ENCODE measurements at places on chromosomes 13 and 19. TPM values are rescaled to one million over a fixed set of nuclear protein-coding genes. Genes with fewer than 3 reads are reported as not detected.

- H3K36me3 ChIP-seq: no peaks in the 10 kb centered on the region
- no peaks in the 10 kb centered on the region for H3K27me3 ChIP-seq
- no peak for DNase-seq
- no peak overlapping the region for H3K4me3 ChIP-seq
- H3K4me1 ChIP-seq: no peaks in the 10 kb centered on the region
Measured at GRCh38 chr13:31134039-31134711, 27.5 kb downstream of the HSPH1 start.

The FCAR gene
- polyA plus RNA-seq: not detected

The STARD13 gene
- 17.1 TPM for polyA plus RNA-seq

GRCh38 chr13:22812793-22813192, 368.0 kb upstream of the SGCG start:
- no peak overlapping the region for H3K4me3 ChIP-seq
- DNase-seq: no peak
- no peaks in the 10 kb centered on the region for H3K36me3 ChIP-seq
- H3K4me1 ChIP-seq: peaks cover 1% of the 10 kb centered on the region
- H3K27ac ChIP-seq: no peak overlapping the region

- no peak overlapping the region for H3K4me3 ChIP-seq
- H3K27ac ChIP-seq: no peak overlapping the region
- peaks cover 1% of the 10 kb centered on the region for H3K4me1 ChIP-seq
- no peak for DNase-seq
- no peaks in the 10 kb centered on the region for H3K36me3 ChIP-seq
- H3K27me3 ChIP-seq: no peaks in the 10 kb centered on the region
Measured at GRCh38 chr13:74005320-74006157, 128.7 kb downstream of the KLF12 start.

The CIC gene
- 71.0 TPM for polyA plus RNA-seq

DNA sequence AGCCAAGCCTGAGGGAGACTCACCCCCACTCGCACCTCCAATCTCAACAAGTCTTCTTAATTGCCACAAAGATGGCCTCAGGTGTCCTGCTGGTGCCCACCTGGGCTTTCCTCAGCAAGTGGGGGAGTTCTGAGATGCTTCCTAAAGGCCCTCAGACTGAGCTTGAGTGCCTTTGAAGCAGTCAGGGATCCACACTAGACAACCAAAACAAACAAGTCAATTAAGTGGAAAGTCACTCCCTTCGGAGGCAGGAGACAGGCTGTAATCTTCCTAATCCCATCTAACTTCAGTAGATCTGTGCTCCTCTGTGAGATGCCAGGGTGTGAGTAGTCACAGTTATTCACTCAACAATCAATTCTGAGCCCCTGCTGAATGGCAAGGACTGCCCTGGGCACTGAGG, 68.3 kb upstream of the SERP2 start:
- peak overlapping the region; percentile 70 for H3K27ac ChIP-seq
- no peaks in the 10 kb centered on the region for H3K27me3 ChIP-seq
- no peaks in the 10 kb centered on the region for H3K36me3 ChIP-seq
- no peak for DNase-seq
- no peak overlapping the region for H3K4me3 ChIP-seq

GRCh38 chr13:85074543-85075313, 724.5 kb downstream of the SLITRK6 start:
- H3K27me3 ChIP-seq: no peaks in the 10 kb centered on the region
- H3K4me1 ChIP-seq: no peaks in the 10 kb centered on the region
- no peak for DNase-seq
- H3K4me3 ChIP-seq: no peak overlapping the region
- no peaks in the 10 kb centered on the region for H3K36me3 ChIP-seq
- H3K27ac ChIP-seq: no peak overlapping the region

DNA sequence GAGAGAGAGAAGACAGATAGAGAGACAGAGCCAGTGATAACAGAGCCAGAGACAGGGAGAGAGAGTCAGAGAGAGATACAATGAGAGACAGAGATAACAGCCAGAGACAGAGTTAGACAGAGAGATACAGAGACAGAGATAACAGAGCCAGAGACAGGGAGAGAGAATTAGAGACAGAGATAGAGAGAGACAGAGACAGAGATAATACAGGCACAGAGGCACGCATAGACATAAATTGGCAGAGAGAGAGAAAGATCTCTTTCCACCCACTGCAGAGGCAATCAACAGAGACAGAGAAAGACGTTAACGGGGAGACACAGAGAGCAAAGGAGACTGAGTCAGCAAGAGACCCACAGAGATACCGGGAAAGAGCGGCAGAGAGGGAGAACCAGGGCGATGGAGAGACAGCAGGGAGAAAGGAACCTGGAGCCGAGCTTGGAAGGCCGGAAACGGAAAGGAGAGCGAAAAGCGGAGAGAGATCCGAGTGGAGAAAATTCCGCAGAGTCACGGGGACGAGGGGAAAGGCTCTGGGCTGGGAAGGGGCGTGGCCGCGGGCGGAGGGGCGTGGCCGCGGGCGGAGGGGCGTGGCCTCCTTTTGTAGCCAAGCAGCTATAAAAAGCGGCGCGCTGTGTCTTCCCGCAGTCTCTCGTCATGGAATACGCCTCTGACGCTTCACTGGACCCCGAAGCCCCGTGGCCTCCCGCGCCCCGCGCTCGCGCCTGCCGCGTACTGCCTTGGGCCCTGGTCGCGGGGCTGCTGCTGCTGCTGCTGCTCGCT, at the start of gene TNFSF9:
TSS of gene TNFSF9 (plus strand) at position 641 of the 777 bp plus-strand sequence. CDS start at position 652, 11 bp downstream.
- H3K36me3 ChIP-seq: no peaks in the 10 kb centered on the region
- no peak within 1 kb of the TSS for H3K27ac ChIP-seq
- peak; percentile 82 for DNase-seq
- H3K4me1 ChIP-seq: peaks cover 6% of the 10 kb centered on the region
- H3K27me3 ChIP-seq: no peaks in the 10 kb centered on the region

- peaks cover 3% of the 10 kb centered on the region for H3K4me1 ChIP-seq
- H3K27ac ChIP-seq: no peak overlapping the region
- no peaks in the 10 kb centered on the region for H3K27me3 ChIP-seq
- no peak overlapping the region for H3K4me3 ChIP-seq
- no peak for DNase-seq
Measured at GRCh38 chr13:87680298-87680697, 9.1 kb downstream of the SLITRK5 start.

- H3K4me1 ChIP-seq: peaks cover 6% of the 10 kb centered on the region
- H3K27ac ChIP-seq: peak overlapping the region; percentile 90
- H3K27me3 ChIP-seq: no peaks in the 10 kb centered on the region
- peak overlapping the region; percentile 72 for H3K4me3 ChIP-seq
Measured at GRCh38 chr19:1567116-1567847, 843 bp downstream of the MEX3D start.

- peaks cover 5% of the 10 kb centered on the region for H3K4me1 ChIP-seq
- H3K36me3 ChIP-seq: no peaks in the 10 kb centered on the region
- H3K27ac ChIP-seq: peak overlapping the region; percentile 14
Measured at GRCh38 chr13:32585550-32586079, 637 bp upstream of the PDS5B start.

The KCNJ14 gene
- 0.56 TPM for polyA plus RNA-seq

- H3K27ac ChIP-seq: no peak overlapping the region
- no peak overlapping the region for H3K4me3 ChIP-seq
- peaks cover 40% of the 10 kb centered on the region for H3K4me1 ChIP-seq
Measured at GRCh38 chr13:40648841-40649240, 17.6 kb downstream of the FOXO1 start.

GRCh38 chr13:48804821-48805601, 151.3 kb downstream of the CYSLTR2 start:
- DNase-seq: no peak
- H3K4me3 ChIP-seq: no peak overlapping the region
- H3K27ac ChIP-seq: no peak overlapping the region
- H3K36me3 ChIP-seq: no peaks in the 10 kb centered on the region
- H3K4me1 ChIP-seq: no peaks in the 10 kb centered on the region

DNA sequence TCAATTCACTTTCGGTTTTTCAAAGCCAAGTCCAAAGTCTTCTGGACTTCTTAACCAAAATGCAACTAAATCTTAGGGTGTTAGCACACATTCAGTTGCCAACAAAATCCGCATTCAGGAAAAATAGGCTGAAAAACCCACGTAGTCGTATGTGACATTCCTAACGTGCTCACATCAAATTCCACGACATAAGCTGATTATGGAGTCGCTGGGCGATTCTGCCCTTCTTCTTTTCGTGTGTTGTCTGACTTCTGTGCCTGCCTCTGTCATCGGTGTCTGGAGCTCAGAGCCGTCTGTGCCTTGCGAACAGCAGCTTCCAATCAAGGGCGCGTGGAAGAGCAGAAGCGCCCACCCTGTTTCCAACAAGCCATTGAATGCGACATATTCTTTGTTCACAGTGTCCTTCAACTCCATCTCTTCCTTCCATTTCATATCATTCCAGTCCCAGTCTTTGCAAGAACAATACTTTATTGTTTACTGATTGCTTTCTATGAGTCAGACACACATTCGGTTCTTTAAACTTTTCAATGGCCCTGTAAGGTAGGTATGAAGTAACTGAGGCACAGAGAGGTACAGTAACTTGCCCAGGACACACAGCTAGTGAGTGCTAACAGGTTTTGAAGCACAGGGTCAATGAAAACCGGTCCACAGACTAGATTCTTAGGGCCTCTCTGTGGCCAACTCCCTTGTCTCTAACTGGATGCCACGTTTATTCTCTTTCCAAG, 8.2 kb upstream of the ZNF507 start:
- DNase-seq: no peak
- H3K4me3 ChIP-seq: no peak overlapping the region
- no peaks in the 10 kb centered on the region for H3K27me3 ChIP-seq
- H3K4me1 ChIP-seq: peaks cover 3% of the 10 kb centered on the region
- H3K36me3 ChIP-seq: no peaks in the 10 kb centered on the region

The CYP4F3 gene
- 0.13 TPM for polyA plus RNA-seq

The C3 gene
- polyA plus RNA-seq: 1,351 TPM

DNA sequence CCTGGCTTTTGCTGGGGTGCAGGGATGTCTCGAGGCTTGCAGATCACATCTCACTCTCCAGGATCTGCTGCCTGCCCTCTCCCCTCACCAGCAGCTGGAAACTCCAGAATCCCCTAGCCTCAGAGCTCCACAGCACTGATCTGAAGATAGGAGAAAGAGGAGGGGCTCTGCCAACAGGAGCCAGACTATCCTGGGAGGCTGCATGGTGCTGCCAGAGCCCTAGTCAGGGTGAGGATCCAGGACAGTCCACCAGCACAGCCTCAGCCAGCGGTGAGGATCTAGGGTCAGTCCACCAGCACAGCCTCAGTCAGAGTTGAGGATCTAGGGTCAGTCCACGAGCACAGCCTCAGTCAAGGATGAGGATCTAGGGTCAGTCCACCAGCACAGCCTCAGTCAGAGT, 65.2 kb downstream of the RAB20 start:
- H3K4me3 ChIP-seq: no peak overlapping the region
- no peaks in the 10 kb centered on the region for H3K27me3 ChIP-seq
- DNase-seq: no peak
- no peaks in the 10 kb centered on the region for H3K36me3 ChIP-seq

DNA sequence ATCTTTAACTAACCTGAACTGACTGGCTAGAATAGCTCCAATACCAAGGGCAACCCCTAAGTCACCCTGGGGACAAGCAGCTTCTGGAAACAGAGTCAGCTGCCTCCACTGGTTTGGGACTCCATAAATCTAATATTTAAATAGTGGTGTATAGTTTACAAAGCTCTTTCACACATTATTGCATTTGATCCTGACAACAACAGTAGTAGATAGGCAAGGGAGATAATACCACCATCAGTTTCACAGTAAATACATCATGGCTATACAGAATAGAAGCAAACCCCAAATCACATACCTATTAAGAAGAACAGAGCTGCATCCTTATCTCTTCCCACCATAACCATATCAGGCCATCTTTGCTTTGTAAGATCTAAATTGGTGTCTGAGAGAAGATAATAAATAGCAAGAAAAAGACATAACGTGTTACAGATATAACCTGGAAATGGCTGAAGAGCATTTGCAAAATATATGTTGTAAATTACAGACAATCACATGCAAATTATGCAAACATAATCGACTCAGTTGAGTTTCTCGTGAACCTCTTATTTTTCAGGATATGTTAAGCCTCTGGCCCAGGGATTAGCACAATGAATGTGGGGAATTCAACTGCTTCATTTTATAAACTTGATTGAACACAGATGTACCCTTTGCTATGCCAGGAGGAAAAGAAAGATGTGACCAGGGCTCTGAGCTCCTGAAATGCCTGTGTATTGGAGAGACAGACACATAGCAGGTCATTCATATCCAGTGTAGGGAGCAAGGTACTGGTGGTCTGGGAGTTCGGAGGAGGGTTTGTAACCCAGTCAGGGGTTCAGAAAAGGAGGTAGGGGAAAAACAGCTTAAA, 142.5 kb downstream of the SLC7A1 start:
- H3K36me3 ChIP-seq: no peaks in the 10 kb centered on the region
- H3K27ac ChIP-seq: no peak overlapping the region
- H3K4me3 ChIP-seq: no peak overlapping the region
- no peaks in the 10 kb centered on the region for H3K27me3 ChIP-seq

The USHBP1 gene
- 8.9 TPM for polyA plus RNA-seq

The CGB7 gene
- 0.15 TPM for polyA plus RNA-seq

- no peak overlapping the region for H3K4me3 ChIP-seq
- H3K27ac ChIP-seq: no peak overlapping the region
- no peaks in the 10 kb centered on the region for H3K27me3 ChIP-seq
Measured at GRCh38 chr13:26811581-26811980, 51.0 kb upstream of the GPR12 start.

DNA sequence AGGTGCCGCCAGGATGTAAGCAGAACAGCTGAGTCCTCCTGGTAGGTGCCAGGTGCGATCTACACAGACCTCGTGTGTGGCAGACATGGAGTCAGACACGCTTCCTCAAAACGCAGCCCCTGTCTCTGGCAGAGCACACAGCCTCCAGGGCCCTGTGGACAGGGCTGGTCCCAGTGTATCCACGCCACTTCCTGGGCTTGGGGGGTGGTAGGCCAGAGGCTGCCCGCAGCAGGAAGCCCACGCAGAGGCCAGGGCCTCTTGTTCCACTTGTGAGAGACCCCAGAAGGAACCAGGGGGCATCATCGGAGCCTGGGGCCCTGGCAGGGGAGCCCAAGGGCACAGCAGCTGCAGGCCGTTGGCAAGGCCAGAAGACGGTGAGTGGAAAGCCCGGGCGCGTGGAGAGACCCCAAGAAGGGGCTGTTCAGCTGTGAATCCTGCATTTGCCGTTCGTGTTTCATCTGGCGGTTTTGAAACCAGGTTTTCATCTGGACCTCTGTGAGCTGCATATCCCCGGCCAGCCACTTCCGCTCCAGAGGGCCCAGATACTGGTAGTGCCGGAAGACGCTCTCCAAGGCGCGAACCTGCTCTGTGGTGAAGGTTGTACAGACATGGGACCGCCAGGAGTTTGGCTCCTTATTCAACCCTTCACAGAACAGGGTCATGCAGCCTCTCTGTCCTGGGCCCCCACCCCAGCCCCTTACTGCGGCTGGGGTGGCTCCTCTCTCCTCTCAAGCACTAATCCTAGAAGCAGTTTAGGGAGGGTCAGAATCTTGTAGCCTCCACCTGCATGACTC, 25.1 kb upstream of the SLITRK1 start:
- no peak for DNase-seq
- H3K36me3 ChIP-seq: no peaks in the 10 kb centered on the region
- no peaks in the 10 kb centered on the region for H3K27me3 ChIP-seq
- no peaks in the 10 kb centered on the region for H3K4me1 ChIP-seq
- H3K27ac ChIP-seq: no peak overlapping the region

Data from ovary (tissue), 10 donors.